Stimulated activated CD8-positive, alpha-beta memory T cell treated with anti-CD3 and anti-CD28 coated beads, Interleukin-4, amount 100 ng/mL, for 48 hours (primary cell): ENCODE measurements at places on chromosomes 1 and 21.
A peak's percentile ranks its signal among the peaks of the same experiment; 100 is the strongest.

GRCh38 chr1:12426030-12426429, 192.0 kb downstream of the DHRS3 start:
- no peak for DNase-seq

GRCh38 chr1:3350506-3351261, 103.8 kb upstream of the ARHGEF16 start:
- no peak for DNase-seq

- DNase-seq = peak; percentile 60
Observed at GRCh38 chr1:15848143-15848928, 829 bp downstream of the SPEN start.

GRCh38 chr1:162040657-162041056, 17.0 kb upstream of the OLFML2B start:
- no peak for DNase-seq

DNA sequence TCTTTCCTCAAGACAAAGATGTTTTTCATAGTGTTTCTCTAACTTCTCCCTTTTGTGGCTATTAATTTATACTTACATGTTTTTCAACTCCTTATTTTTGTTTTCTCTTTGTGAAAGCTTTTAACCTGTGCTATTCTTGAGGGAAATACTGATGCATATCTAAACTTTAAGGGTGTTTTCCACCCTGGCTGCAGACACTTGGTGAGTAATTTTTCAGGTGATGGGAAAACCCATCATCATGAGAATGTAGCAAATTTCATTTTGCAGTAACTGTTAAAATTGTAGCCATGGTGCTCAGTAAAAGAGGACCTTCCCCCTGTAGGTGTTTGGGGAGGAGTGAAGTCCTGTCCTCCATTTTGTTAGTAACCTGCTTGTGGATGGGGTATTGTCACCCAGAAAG, 124.2 kb downstream of the LIPI start:
- DNase-seq = no peak

DNA sequence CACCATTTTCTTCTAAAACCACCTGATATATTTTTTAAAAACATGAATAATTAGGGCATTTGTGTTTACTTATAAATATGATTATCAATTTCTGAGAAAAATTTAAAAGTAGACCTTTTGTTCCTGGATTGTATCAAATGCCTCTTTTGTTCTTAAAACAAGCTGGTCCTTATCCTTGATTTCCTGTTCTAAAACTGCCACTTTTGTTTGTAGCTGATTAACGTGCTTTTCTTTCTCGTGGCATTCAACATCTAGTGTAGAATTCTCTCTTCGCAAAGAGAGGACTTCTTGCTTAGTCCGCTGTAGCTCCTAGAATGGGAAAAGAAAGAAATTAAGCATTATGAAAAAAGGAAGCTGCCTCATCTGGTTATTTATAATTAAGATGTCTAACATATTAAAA, 25.0 kb downstream of the SASS6 start:
- no peak for DNase-seq

GRCh38 chr1:156150333-156151011, 2.9 kb upstream of the SEMA4A start:
- DNase-seq = no peak

DNA sequence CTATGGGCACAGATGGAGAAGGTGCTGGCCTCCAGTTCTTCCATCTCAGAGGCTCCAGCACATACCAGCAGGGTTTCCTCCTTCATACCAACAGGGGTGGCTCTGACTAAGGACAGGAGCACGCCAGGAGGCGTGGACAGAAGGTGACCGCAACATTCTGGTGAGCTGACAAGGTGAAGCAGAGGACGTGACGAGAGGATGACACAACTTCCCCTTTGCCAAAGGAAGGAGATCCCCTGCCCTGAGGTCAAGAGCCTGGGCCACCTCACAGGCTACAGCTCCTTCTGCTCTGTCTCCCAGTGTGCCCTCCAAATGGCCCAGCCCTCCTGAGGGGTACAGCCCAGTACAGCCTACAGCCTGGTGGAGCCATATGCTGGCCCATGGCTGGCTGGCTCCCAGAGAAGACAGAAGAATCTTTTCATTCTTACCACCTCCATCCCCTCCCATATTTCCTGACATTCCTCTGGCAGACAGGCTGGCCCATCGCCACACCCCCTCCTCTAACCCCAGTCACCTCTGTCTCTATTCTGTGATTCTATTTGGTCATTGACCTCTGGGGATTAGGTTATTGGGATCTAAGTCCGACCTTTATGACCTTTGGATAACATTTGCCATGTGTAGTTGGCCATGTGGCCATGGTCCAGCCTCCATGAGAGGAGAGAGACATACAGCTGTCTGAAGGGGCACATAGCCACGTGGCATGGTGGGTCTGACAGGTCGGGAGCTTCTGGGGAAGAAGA, 5.1 kb upstream of the LAMB3 start:
- no peak for DNase-seq

DNA sequence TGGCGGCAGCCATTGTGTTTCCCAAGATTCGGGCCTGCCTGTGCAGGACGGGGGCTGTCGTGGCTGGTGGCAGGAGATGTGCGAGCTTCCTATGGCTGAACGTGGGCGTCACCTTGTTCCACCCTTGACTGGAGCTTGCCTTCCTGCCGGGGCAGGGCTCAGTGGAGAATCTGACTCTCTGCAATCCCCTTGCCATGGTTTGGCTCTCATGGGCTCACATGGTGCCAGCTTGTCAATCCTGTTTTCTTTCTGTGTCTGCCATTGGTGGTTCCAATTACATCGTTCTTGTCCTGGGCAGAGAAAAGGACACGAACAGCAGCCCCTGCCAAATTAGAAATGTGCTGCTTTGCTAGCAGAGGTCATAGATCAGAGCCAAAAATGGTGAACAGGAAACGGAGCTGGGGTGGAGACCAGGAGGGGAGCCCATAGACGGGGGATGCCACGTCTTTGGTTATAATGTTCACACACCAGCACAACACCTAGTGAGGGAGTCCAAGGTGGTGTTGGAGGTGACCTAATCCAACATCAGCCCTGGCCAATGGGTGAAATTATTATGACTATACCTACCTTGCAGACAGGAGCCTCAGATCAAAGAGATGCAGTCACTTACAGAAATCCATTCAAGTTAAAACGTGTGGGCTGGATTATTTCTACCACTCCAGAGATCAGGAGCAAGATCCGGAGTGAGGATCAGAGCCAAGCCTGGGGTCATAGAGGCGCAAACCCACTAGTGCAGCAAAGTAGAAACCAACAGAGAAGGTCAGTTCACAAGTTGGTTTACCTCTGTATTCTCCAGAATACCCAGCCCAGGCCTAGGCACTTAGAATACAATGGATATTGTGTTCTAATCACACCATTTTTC, 253.1 kb downstream of the SIPA1L2 start:
- no peak for DNase-seq
